Natural killer cell (primary cell): ENCODE measurements at places on chromosomes 7 and 10. TPM values are rescaled to one million over a fixed set of nuclear protein-coding genes. Genes with fewer than 3 reads are reported as not detected.

Gene FGL2
- total RNA-seq = 51.5 TPM

Gene MYOZ1
- total RNA-seq = not detected

Gene CRHR2
- not detected for total RNA-seq

DNA sequence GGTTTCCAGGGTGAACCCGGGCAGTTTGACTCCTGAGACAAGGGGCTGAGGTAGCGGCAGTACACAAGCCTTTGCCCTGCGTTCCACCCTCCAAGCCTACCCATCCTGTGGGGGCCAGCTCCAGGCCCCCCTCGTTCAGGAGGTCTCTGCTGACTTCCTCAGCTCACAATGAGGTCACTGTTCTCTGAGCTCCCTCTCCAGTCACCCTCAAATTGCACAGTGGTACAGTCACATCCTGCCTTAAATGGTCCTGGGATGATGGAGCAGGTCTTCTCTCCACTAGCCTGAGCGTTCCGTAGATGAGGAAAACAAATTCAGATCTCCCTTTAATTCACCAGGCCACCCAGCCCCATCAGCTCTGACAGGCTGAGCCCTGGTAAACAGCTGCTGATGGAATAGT, 90.2 kb downstream of the SH3PXD2A start:
- no peak for DNase-seq

GRCh38 chr10:119235356-119235755, 28.0 kb downstream of the GRK5 start:
- no peak for DNase-seq

- DNase-seq = no peak
Measured at GRCh38 chr10:71757399-71757922, 15.9 kb downstream of the VSIR start.

DNA sequence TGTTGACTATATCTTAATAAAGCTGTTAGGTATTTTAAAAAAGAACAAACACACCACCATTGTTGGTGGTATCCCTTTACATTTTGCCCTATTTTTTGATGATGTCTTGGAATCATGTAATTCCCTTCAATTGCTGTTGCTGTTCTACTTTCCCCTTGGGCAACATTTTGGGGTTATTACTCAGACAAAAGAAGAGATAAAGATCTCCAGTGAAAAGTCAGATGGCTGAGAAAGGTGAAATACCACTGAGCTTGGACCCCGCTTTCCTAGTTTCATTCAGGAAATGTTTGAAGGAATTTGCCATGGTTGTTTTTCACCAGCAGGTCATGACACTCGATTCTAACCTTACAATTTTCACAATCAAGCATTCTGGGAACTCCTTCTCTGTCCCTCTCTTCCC, 84.6 kb downstream of the MACC1 start:
- no peak for DNase-seq

DNA sequence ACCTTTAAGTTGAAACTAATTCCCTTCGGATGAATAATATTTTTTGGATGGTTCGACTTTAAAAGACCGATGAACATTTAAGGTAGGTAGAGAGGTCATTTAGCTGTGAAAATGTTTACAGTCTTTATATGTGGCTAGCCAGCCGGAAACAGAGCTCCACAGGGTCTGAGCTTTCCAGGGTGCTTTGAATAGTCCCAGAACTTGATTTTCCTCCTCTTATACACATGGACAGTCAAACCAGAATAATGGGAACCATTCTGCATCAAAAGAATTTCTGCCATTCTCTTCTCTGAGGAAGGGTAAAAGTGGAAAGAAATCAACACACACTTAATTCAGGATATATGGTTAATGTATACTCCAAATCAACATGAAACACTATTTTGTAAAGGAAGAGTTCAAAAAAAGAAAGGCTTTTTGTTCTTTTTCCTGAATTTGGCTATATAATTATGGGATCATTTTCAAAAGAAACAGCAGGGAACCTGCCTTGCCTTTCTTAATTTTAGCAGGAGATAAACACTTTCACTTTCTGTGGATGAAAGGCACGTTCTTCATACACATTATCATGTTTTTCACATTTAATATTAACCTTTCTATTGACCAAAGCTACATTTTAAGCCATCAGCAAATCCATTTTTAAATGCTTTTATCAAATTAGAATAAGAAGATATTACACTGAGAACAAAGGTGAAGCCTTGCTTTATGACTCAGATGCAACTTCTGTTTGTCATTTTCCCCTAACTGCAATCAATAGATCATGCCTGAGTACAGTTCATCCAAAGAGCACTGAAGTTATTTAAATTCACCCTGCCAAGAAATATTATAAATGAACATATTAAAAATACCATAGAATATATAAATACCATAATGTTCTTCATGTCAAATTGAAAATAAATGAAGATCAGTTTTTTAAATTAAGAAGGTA, 307.3 kb downstream of the THSD7A start:
- DNase-seq = no peak

GRCh38 chr10:88246675-88247074, 336.4 kb downstream of the RNLS start:
- DNase-seq = no peak

- no peak for DNase-seq
Measured at GRCh38 chr7:47649919-47650318, 68.0 kb upstream of the TNS3 start.

- peak; percentile 64 for DNase-seq
Measured at GRCh38 chr10:66180581-66181318, 745.1 kb upstream of the LRRTM3 start.

DNA sequence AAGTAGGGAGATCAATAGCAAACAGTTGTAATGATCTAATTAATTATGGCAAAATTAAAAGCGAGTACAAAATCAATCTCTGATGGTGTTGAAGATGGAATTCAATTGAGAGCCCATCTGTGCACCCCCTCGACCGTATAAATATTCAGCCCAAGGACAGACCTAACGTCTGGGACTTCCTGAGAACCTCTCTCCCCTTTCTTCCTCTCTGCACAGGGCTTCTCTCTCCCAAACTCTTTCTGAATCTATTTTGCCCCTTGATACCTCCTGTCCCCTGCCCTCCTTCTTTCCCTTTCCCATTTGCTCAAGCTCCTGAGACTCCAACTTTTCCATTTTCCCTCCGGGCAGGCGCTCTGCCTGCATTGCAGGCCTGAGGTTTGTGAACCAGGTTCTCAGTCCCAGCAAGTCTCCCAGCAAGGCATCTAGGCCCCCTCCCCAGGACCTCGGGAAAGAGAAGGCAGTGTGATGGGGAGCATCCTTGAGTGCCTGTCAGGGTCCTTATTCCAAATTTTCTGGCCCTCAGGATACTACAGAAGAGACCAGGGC, 8.5 kb upstream of the PAX2 start:
- DNase-seq = no peak

- no peak for DNase-seq
Measured at GRCh38 chr7:22296916-22297315, 60.0 kb downstream of the RAPGEF5 start.

DNA sequence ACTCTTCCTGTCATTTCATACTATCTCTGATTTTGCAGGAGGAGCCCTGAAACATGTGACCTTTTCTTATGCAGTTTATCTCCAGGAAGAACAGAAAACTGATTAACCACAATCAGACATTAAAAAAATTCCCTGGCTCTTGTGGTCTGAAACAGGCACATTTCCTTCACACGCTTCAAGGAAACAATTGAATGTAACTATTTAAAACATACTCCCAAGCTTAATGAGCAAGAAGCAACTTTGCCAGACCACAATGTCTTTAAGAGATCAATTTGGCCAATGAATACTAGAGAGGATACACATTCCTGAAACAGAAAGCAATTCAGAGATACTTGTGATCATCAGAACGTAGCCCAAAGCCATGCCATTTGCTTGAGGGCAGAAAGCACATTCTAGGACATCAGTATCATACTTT, 65.8 kb downstream of the PIP4K2A start:
- peak; percentile 56 for DNase-seq

- no peak for DNase-seq
Measured at GRCh38 chr7:99190359-99191009, 17.4 kb downstream of the KPNA7 start.

DNA sequence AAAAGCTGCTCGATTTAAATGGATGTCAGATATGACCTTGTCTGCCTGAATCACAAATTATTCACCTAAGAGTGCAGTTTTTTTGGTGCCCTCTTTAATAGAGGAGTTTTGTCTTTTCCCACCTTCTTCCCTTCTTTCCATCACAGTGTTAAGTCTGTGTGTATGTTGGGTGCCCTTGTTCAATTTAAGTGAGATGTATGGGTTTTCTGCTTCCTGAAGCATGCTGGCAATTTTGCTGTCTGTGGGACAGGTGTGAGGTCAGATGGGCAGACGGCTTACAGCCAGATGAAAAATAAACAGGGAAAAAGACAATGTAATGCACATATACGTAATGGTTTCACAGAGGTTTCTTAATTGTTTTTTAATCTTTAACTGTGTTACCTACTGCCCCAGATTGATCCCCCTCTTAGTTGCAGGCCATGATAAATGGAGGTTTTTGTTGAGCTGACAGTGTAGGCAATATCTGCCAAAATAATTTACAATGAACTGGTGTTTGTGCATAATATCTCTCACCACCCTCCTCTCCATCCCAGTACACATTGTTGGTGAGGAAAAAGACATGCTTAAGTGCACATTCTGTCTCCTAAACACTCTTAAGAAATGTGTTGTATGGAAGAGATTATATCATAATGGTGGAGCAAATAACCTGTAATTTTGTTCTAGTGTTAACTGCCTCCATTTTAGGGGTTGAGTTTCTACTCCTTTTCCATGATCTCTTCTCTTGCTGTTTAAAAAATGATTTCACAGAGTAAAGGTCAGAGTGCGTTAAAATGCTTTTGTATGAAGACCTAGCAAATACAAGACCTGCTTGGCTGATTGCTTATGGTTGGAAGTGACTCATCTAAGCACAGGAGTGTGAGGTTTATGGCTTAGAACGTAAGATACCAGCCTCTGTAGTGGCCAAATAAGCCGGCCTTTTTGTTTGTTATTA, 123.9 kb downstream of the LRRC4 start:
- no peak for DNase-seq
